ENCODE measurements at places on chromosomes 12 and 14. TPM values are rescaled to one million over a fixed set of nuclear protein-coding genes. Genes with fewer than 3 reads are reported as not detected.

The IL31 gene
- total RNA-seq: not detected

The B3GNT4 gene
- total RNA-seq: 0.09 TPM

The ESR2 gene
- under 0.01 TPM for total RNA-seq

The IL26 gene
- total RNA-seq: not detected

The CLEC2B gene
- total RNA-seq: 22.3 TPM

The RPAP3 gene
- 13.8 TPM for total RNA-seq

The LRRC9 gene
- total RNA-seq: not detected

The DDN gene
- under 0.01 TPM for total RNA-seq

The TFCP2 gene
- 5.8 TPM for total RNA-seq

The IKZF4 gene
- 0.57 TPM for total RNA-seq

The ADAMTS20 gene
- under 0.01 TPM for total RNA-seq

The PRICKLE1 gene
- 4.3 TPM for total RNA-seq
